ENCODE measurements at places on chromosomes 12 and 14.

- no peak for DNase-seq
Observed at GRCh38 chr12:44976246-44976645, 74.7 kb downstream of the DBX2 start.

GRCh38 chr14:89399594-89400068 lies 17.4 kb downstream of the FOXN3 start:
- no peak for DNase-seq

- DNase-seq: no peak
Observed at GRCh38 chr12:89676930-89677329, 31.7 kb downstream of the ATP2B1 start.

DNA sequence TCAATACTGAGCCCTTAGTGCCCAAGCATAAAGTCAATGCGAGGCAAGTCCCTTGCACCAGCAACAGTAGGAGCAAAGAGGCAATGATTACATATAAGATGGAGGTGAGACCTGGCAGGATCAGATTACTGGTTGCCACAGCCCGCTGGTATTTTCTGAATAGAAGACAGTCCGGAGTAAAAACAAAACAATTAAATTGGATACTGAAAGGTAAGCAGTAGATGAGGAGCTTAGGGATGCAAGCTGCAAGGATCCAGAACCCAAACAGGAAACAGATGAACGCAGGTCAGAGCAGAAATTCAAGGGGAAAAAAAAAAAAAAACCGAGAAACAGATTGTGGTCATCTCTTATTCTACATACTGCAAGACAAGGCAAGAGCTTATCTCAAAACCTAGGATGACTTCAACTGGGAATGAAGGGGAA lies 119.6 kb downstream of the MED13L start:
- DNase-seq: no peak

- DNase-seq: no peak
Observed at GRCh38 chr12:53105712-53106439, 2.6 kb downstream of the SOAT2 start.

- no peak for DNase-seq
Observed at GRCh38 chr12:111245701-111246476, 123.0 kb downstream of the PHETA1 start.

DNA sequence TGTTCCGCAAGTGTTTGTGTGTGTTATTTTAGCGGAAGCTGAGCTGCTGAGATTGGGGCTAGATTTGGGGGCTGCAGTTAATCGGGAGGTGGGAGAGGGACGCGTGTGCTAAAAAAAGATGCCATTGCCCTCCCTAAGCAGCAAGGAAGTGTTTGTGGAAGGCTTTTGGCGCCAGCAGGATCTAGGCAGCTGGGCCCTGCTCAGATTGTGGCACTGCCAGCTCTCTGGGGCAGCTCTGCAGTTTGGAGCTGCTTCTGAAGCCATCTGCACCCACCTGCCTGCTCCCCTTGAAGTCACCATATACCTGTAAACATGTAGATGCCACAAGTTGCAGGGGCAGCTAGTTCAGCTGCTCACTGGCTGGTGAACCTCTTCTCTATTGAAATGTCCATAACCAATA lies 28.8 kb downstream of the TPCN1 start:
- DNase-seq: no peak

DNA sequence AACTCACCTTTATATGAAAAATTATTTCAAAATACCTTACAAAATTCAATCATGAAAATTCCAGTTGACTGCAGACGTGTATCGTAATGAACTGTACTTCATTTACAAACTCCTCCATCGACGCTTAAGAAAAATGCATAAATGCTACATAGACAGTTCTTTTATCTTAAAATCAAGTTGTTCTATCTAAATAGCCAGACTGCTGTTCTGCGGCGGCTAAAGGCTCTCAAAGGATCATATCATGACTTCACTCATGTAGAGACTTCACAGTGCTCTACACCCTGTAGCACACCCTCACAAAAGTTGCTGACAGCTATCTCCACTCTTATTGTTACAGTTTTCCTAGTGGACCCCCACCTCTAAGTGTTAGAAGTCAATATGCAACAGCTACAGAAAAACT lies 5.2 kb downstream of the KRAS start:
- no peak for DNase-seq

DNA sequence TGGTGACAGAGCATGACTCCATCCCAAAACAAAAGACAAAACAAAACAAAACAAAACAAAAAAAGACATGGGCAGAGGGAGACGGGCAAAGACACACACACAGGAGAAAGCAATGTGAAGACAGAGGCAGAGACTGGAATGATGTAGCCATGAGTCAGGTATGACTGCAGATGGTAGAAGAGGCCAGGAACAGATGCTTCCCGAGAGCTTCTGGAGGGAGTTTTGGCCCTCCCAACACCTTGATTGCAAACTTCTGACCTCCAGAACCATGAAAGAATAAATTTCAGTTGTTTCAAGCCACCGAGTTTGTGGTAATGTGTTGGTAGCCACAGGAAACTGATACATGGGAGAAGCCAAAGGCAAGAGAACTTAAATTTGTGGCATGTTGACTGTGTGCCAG lies 27.1 kb downstream of the VWF start:
- DNase-seq: no peak

GRCh38 chr12:40648519-40648918 lies 43.7 kb upstream of the CNTN1 start:
- no peak for DNase-seq

GRCh38 chr12:10386857-10387256 lies 3.0 kb downstream of the KLRK1 start:
- no peak for DNase-seq

DNA sequence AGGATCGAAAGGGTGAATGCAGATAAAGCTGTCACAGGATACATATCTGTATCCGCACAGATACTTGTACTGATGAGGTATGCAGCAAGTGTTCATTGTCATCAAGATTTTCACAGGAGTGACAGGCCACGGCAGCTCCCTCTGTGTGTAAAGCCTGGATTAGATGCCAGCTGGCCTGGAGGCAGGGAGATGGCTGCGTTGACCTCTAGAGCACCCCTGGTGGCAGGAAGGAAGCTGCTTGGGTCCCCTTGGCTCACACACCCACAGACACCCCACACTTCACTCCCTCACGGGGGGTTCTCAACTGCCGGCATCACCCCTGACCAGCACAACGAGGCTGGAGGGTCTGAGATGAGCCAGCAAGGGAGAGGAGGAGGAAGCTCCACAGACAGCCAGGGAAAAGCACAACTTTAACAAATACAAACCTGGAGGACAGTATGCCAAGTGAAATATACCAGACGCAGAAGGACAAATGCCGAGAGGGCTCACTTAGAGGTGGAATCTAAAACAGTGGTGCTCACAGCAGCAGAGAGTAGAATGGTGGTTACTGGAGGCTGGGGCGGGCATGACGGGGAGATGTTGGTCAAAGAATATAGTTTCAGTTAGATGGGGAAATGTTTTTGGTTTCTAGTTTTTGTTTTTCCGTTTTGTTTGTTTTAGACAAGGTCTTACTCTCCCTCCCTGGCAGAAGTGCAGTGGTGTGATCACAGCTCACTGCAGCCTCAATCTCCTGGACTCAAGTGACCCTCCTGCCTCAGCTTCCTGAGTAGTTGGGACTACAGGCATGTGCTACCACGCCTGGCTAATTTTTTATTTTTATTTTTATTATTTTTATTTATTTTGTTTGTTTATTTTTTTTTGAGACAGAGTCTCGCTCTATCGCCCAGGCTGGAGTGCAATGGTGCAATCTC lies 45.7 kb downstream of the TEAD4 start:
- DNase-seq: no peak

DNA sequence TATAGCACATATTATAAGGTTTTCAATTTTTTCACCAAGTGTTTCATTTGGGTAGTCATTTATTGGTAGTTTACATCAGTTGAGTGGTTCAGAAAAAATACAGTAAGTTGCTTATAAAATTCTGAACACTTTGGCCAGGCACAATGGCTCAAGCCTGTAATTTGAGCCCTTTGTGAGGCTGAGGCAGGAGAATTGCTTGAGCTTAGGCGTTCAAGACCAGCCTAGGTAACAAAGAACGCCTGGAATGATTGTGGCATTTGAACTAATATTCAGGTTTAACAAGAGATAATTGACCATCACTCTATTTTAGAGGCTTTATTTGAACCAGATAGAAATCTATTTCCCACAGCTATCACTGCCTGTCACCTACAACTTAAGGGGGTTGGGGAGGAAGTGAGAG lies 22.7 kb downstream of the HIF1A start:
- no peak for DNase-seq

GRCh38 chr12:115468087-115468510 lies 784.1 kb upstream of the TBX3 start:
- no peak for DNase-seq

DNA sequence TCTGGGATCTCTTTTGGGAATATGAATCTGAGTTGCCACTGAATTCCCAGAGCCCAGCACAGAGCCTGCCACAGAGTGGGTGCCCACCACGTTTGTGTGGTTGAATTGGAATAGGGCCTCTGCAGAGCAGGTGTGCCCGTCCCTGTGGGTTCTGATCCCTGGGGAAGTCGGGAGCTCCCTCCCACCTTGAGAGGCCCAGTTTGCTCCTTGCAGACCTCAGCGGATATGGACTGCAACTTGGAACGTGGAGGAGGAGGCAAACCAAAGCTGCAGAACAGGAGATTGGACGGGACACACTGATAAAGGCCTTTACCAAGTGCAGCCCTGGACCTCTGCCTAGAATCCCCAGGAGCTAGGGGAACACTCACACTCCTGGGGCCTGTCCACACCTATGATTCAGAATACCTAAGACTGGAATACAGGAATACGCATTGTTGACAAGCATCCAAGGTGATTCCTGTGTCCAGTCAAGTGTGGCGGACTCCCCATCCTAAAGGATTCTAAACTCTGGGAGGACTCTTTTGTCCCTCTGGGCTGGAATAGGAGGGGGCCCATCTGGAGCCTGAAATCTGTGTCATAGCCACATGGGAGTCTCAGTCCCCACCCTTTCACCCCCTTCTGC lies 2.4 kb downstream of the KRT76 start:
- no peak for DNase-seq

DNA sequence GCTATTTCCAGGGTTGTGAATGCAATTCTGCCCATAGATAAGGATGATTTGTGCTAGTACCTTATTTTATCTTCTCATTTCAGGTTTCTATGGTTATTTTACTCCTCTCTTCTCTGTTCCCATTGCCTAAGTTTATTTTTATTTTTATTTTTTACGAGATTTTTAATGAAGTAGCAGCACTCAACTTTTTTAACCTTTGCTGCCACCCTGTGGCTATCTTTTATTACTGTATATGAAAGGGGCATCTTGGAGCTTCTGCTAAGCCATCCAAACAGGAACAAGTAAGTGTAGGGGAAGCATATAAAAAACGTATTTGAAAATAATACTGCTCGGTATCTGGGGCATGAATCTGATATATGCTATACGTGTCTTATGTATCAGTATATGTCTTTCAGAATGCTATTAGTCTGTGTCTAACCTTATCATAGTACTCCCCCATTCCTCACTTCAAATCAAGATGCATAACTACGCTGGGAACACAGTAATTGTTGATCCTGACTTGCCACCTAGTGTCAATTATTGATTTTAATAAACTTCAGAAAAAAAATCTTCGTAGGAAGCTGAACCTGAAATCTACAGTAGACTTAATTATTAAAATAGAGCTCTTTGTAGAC lies 60.3 kb downstream of the KLRG1 start:
- no peak for DNase-seq

GRCh38 chr14:95282354-95282985 lies 37.2 kb downstream of the CLMN start:
- DNase-seq: no peak

DNA sequence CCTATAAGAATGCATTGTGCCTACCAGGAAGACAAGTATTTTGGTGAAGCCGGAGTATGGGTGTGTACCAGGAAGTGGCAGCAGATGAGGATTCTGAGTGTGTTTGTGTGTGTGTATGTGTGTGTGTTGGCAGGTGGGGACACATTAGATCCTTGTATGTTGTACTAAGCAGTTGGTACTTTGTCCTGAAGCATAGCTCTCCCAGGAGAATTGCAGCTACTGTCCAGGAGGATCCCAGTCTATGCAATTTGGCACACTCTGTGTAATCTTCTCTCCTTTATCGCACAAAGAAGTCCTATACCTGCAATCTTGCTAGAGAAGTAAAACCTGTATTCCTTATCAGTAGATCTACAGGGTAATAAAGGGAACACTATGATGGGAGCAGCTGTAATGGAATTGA lies 276.5 kb downstream of the PAWR start:
- DNase-seq: no peak

DNA sequence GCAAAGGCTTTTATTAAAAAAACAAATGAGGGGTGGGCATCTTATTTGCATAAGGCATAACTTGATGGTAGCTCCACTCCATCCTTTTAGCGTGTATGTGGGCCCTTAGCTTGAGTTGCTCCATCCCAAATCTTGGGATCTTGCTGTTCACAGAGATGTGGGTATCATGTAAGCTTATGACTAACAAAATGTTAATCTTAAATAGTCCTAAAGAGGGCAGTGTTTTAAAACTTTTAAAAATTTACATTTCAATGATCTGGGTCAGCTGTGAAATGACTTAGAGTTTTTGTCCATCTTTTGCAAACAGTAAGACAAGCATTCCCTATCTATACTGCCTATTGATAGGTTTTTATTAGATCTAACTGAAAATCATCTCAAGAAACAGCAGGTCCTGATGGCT lies 86.0 kb downstream of the SLCO1A2 start:
- DNase-seq: no peak

DNA sequence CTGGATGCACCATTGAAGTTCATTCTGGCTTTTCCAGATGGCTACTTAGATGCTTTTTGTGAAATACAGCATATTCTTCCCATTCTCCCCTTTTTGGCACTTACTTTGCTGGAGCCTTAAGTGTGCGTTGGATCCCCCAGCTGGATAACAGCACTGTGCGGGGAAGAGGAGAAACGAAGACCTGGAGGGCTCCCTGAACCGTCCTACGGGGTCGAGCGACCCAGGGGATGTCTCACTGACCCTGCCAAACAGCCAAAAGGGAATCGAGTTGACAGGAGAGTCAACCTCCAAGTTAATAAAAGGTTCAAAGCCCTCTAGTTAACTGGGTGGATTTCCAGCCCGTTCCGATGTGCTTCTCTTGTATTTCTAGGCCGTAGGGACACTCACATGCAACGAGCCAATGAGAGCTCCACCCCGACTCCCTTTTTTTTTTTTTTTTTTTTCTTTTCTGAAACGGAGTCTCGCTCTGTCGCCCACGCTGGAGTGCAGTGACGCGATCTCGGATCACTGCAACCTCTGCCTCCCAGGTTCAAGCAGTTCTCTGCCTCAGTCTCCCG lies 1.0 kb upstream of the CAMKK2 start:
- DNase-seq: peak; percentile 47

- DNase-seq: no peak
Observed at GRCh38 chr14:20503898-20504297, 1.4 kb upstream of the RNASE10 start.

- no peak for DNase-seq
Observed at GRCh38 chr12:96698965-96699364, 208.1 kb upstream of the NEDD1 start.
